ENCODE measurements at places on chromosomes 4 and X.

- DNase-seq = no peak
These were observed at the start of gene SMR3B for GRCh38 chr4:70382691-70383181. TSS of gene SMR3B (plus strand) at chr4:70383131. CDS start at chr4:70384511, 1,380 bp downstream.

- no peak for DNase-seq
These were observed 1.2 kb downstream of the C4orf50 start for GRCh38 chr4:6017030-6017429.

GRCh38 chr4:182451441-182451840, 208.2 kb downstream of the TENM3 start:
- DNase-seq = no peak

- DNase-seq = no peak
These were observed 399.2 kb downstream of the IL15 start for GRCh38 chr4:142035566-142035965.

DNA sequence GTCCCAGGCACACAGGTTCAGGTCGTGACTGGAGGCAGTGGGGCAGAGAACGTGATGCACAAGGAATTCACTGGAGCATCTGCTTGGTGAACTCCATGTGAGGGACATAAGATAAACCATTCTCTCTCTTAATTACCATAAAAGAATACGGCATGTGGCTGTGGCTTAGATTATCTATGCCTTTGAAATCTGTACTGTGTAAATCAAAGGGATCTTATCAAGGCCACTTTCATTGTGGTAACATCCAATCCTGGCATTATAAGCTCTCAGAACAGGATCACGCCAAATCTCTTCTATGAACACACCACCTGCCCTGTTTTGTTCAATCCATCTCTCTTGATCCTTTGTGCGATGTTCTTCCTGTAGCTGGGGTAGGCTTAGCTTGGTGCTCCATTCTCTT, 192.3 kb downstream of the SPATA18 start:
- no peak for DNase-seq
